ENCODE measurements at places on chromosomes 3 and 15.

- no peak for DNase-seq
Measured at GRCh38 chr3:139934613-139935015, 371 bp upstream of the CLSTN2 start.

GRCh38 chr3:154254527-154254926 is 69.8 kb downstream of the DHX36 start:
- no peak for DNase-seq

DNA sequence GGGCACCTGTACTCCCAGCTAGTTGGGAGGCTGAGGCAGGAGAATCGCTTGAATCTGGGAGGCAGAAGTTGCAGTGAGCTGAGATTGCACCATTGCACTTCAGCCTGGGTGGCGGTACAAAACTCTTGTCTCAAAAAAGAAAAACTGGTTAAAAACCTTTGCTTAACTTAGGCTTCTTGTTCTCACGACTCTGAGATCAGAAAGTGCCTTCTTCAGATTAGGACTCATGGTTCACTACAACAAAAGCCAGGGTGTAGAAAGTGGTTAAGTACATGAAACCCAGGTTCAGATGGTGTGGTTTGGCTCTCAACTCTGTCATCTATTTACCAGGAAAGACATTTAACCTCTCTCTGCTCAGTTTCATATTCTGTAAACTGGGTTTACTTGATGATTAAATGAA is 168.4 kb downstream of the TUSC7 start:
- no peak for DNase-seq

- peak; percentile 76 for DNase-seq
Measured at GRCh38 chr3:60579734-60580133, 671.5 kb downstream of the FHIT start.

Measured in COLO829 (cell line).